ENCODE measurements at places on chromosomes 4 and X.

- DNase-seq, result no peak
These were observed 225.5 kb downstream of the AFAP1 start for GRCh38 chr4:7714176-7714575.

DNA sequence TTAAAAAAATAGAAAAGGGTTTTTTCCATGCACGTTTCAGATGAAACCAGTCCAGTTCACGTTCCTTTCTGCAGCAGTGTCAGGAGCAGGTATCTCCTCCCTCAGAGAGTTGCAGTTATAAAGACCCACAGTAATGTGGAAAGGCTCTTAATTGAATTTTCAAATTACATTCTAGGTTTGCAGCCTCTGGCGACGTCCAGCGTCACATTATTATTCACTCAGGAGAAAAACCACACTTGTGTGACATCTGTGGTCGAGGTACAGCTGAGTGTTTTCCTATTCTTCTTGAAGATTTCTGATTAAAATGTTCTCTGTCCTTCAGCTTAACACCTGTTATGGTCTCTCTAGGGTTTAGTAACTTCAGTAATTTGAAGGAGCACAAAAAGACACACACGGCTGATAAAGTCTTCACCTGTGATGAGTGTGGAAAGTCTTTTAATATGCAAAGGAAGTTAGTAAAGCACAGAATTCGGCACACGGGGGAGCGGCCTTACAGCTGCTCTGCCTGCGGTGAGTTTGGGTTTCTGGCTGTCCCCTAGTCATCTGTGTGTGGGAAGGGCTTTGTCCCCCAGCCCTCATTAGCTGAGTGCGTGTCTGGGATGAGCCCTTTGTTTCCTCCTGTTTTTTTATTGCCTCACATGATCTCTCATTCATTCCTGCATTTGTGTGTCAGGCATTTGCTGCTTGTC is 25.6 kb downstream of the ZBTB49 start:
- no peak for DNase-seq

DNA sequence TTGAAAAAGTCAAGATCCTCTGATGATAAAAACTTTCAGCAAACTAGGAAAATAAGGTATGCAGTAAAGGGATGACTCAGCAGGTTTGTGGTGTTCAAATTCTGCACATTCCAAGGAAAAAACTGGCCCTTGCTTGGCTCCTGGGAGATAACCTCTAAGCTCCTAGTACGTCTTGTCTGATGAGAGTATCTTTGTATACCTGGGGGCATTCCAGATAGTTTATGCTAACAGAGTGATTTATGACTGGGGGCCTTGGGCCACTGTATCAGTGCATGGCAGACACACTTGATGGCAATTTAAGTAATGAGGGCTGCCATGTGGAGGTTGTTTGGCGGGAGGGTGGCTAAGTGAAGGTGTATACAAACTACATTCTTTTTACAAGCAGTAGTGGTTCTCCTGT is 56.9 kb downstream of the NSG1 start:
- DNase-seq, result no peak

GRCh38 chr4:138773321-138773720 is 242.3 kb upstream of the NOCT start:
- no peak for DNase-seq

GRCh38 chrX:71222929-71223328 is at the start of gene GJB1:
TSS of gene GJB1 (plus strand) at chrX:71223224. CDS start at chrX:71223708, 484 bp downstream.
- no peak for DNase-seq

DNA sequence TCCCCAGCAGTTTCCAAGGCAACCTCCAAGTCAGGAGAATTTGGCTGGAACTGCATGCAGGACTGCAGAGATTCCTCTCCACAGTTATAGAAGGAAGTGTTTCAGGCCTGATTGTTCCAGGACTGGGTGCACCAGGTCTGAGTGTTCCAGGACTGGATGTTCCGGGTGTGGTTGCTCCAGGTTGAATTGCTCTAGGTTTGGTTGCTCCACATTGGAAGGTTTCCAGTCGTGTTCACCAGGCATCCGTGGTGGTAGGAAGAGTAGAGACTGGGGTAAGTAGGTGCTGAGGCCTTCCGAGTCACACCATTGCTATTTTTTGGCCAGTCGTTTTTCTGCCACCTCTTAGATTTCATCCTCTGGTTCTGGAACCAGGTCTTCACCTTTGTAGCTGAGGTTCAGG is 105.4 kb downstream of the MSN start:
- DNase-seq, result no peak

- no peak for DNase-seq
These were observed 6.3 kb downstream of the TMEM31 start for GRCh38 chrX:103716962-103717361.

DNA sequence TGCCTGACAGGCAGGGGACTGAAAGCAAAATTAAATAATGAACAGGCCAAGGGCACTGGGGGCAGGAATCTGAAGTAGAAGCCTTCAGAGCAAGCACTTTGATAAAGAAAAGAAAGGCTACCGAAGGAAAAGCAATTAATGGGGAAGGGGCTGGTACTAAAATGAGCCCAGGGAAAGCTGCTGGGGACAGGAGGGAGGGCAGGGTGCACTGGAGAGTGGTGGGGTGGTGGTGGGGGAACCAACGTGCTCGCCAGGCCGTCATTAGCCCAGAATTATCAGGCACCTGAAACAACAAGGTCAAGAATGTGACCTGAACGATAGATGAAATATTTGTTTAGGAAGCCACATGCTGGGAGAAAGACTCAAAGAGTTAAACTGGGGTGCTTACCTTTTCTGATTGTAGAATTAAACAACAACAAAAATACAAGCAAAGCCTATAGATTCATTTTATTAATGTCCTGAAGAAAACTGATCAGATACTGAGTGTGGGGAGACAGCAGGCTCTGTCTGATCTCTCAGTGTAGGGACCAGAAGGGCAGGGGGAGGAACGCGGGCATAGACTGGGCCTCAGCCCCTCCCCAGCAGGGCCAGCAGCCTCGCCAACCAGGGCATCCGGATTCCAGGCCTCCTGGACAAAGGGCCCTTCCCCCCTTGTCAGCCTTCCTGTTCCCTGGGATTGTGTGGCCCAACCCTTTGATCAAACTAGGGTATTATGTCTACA is 239.7 kb upstream of the KLF3 start:
- no peak for DNase-seq

DNA sequence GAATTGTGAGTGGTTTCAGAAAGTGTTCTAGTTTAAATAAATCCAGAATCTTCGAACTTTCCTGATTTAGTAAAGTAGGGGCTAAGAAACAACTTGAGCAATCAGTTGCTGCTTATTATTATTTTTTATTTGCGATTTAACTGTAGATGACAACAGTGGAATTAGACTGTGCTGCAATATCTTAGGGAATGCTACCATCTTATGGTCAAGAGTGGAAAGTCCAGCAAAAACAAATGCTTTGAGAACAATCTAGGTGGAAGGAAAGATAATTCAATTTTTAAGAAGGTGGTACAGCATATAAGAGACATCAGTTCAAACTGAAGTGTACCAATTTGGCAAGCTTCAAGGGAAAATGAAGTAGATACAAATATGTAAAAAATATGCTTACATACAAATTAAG is 73.3 kb downstream of the CYLC1 start:
- no peak for DNase-seq

DNA sequence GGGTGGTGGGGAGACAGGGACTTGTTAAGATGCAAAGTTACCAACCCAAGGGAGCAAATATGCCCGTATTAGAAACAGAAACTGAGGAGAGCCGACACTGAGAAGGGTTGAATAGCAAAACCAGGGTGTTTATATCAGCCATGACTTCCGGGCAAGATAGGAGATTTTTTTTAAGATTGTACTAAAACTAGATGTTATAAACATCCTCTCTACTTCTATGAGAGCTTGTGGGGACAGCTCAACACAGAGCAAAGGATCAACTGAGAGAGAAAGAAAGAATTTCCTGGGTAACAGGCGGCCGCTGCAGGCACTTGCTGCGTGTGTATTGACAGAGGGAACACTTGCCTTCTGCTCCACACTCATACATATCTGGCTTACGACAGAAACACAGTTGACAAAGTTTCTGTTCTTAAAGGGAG is 49.1 kb upstream of the FBXW7 start:
- DNase-seq, result no peak

- DNase-seq, result no peak
These were observed 219.8 kb downstream of the OR13H1 start for GRCh38 chrX:131763674-131764073.

DNA sequence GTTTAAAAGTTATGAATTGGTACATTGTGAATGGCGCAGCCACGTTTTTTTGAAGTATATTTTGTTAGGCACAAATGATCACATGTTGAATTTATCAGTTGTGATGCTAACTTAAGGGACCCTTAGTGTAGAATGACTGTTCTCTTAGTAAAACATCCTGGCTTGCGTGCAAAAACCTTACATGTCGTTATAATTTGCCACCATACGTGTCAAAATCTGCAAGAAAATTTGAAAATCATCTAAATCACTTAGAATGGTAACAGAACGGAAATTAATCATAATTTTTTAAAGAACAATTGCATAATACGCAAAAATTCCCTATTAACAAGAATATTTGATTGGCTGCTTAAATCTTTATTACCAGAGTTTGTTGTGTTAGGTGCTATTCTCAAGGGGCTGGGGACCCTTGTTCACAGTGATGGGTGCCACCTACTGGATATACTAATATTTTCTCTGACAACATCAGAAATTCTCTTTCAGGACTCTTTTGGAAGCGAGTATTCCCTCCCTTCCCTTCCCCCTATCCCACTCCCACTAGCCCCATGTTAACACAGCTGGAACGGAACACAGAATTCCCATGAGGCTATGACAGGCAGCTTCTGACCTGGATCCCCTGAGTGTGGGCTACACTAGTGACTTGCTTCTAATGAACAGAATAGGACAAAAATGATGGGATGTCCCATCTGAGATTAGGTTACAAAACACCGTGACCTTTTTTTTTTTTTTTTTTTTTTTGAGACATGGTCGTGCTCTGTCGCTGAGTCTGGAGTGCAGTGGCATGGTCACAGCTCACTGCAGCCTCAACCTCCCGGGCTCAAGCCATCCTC is 71.8 kb downstream of the SUPT20HL2 start:
- no peak for DNase-seq

GRCh38 chr4:169745291-169745690 is 12.5 kb downstream of the HPF1 start:
- no peak for DNase-seq

- DNase-seq, result no peak
These were observed 168.5 kb upstream of the SH3RF1 start for GRCh38 chr4:169439244-169439643.

DNA sequence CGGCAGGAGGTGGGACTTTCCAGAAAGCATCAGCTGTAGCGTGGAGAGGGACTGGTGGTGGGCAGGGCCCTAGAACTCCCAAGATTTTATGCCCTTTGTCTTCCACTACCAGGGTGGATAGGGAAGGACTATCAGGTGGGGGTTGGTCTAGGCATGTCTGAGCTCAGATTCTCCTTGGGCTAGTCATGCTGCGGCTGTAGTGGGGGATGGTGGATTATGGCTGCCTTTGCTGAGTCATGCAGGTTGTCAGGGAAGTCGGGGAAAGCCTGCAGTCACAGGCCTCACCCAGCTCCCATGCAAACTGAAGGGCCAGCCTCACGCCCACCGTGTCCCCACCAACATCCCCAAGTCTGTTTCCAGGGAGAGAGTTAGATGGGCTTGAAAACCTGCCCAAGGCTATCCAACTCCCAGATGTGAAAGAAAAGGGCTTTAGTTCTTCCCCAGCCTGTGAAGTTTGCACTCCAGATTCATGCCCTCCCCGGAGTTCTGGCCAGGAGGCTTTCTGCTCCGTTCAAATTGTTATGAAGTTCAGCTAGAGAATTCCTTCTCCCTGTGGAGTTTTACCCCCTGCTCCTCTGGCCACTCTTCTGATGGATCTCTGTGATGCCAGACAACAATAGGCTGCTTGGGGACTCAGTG is 13.4 kb upstream of the MEPE start:
- DNase-seq, result no peak

DNA sequence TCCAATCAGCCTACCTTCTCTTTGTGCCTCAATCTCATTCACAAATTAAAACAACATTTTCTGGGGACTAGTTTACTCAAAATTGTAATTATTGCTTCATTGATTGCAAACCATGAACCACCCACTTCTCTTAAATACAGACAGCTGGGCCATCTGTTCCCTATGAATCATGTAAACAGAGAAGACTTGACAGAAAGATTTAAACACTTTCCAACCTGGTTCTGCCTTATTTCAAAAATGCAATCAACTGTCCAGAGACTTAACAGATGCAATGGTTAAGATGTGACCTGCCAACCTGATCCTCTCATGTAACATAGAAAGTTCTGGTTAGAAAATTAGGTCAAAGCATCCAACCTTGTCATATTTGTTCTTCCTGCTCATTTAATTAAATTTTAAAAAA is 20.8 kb upstream of the SERTM2 start:
- no peak for DNase-seq

DNA sequence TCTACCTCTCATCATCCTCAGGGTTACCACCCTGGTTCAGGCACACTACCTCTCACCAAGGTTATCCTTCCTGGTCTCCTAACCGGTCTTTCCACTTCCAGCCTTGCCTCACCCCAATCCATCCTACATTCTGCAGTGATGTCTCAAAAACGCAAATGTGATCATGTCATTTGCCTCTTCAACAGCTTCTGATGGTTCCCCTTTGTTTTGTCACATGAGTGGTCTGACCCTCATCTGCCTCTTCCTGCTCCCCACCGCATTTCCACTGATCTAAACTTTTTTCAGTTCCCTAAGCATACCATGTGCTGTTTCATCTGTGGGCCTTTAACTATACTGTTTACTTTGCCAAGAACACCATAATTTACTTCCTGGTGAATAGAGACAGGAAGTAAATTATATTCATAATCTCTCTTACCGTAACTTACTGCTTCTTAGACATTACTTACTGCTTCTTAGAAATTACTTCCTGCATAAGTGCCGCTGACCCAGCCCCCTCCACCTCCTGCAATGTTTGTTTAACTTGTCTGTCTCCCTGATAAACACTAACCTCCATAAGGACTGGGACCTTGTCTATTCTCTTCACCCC is 27.1 kb upstream of the NSUN7 start:
- DNase-seq, result no peak

DNA sequence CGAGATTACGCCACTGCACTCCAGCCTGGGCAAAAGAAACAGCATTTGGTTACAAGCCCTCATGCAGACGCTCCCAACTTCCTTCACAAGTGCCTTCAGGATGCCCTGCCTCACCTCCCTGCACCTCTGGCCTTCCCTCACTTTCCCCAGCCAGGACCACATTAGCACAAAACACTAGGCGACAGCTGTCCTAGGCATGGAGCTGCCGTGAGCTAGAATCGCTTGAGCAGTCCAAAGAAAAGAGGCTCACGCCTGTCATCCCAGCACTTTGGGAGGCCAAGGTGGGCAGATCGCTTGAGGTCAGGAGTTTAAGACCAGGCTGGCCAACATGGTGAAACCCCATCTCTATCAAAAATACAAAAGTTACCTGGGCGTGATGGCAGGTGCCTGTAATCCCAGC is 15.8 kb downstream of the RNF212 start:
- DNase-seq, result no peak
